ENCODE measurements at places on chromosomes 1 and 21.

DNA sequence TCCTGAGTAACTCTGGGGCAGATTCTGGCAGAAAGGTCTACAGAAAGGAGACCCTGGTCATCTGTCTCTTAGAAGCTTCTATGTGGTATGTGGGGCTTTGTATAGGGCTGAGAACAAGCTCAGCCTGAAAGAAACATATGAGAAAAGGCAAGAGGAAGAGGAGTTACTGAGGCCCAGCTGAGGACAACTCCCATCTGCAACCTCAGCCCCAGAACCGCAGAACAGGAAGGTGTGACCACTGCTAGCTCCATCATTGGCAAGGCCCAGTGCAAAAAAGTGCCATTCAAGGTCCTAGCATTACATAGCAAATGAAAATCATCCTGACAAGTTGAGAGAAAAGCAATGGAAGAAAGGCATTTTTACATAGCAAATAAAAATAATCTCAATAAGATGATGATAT lies 503.8 kb downstream of the NPHP4 start:
- DNase-seq, result no peak

DNA sequence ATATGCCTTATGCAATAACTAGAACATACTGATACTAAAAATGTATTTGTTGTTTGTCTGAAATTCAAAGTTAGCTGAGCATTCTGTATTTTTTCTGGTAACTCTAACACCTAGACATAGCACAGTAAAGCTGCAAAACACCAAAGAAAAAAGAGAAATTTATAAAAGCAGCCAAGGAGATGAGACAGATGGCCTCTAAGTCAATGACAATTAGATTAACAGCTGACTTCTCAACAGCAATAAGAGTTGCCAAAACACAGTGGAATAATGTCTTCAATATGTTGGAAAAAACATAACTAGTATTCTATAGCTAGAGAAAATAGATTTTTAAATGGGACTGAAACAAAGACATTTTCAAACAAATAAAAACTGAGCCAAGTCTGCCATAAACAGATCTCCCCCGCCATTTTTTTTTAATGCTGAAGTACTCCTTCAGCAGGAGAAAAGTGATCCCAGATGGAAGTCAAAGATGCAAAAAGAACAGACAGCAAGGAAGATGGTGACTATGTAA lies 81.3 kb downstream of the SYF2 start:
- DNase-seq, result no peak

GRCh38 chr1:224300346-224300745 lies 29.6 kb downstream of the NVL start:
- peak; percentile 91 for DNase-seq

DNA sequence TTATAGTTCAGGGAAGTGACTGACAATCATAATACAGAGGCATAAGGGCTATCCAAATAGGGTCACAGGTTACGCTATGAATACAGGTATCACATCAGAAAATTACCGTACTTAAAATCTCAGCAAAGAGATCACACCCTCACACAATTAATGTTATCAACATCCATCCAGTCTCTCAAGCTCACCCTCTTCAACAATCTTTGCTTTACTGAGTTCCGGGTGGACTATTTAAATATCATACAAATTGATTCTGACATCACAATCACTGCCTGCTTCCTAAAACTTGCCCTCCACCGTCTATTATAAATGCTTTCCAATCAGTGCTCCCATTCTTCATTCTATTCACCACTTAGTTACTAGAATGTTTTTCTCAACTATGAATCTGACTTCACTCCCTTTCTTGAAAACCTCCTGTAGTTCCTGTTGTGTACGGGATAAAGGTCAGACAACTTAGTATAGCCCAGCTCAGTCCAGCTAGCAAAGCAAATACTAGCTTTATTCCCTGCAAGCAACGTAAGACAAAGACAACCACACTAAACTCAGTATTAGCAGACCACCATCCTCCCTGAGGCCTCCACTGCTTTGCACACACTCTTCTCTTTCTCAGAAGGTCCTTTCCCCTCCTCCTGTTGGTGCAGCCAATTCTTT lies 398.7 kb downstream of the SMYD3 start:
- DNase-seq, result no peak

GRCh38 chr1:8903908-8904650 lies 25.6 kb upstream of the ENO1 start:
- peak; percentile 96 for DNase-seq

DNA sequence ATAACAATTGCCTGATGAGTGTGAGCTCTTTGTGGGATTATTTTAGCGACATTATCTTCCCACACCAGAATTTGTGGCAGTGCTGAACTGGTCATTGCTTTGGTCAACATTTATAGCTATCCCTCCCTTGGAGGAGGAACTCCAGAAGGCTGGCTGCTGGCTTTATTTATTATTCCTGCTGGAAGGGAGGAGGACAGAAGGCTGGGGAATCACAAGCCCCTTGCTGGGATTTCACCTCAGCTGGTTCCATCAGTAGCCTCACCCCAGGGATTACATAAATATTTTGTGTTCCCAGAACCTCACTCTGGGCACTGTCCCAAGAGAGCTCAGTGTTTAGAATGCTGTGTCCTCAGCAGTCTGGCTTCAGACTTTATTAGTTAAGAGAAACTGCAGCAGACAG lies 102.8 kb upstream of the C1orf21 start:
- DNase-seq, result no peak

DNA sequence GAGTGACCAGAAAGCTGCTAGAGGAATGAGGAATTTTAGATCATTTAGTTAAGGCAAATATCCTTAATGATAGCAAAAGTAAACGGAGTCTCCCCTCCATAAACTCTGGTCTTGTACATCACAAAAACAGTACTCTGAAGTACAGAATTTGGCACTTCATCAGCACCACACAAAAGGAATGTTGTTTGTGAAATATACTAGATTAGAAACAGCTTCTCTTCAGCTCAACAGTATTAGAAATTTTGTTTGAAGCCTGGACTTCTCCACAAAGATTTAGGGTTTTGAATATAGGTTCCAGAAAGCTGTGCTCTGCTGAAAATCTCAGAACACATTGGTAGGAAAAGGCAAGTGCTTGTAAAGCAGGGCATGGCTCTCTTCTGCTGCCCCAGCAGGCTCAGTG lies 135.1 kb upstream of the PTGFR start:
- no peak for DNase-seq

GRCh38 chr1:236836157-236836556 lies 41.1 kb downstream of the MTR start:
- no peak for DNase-seq

DNA sequence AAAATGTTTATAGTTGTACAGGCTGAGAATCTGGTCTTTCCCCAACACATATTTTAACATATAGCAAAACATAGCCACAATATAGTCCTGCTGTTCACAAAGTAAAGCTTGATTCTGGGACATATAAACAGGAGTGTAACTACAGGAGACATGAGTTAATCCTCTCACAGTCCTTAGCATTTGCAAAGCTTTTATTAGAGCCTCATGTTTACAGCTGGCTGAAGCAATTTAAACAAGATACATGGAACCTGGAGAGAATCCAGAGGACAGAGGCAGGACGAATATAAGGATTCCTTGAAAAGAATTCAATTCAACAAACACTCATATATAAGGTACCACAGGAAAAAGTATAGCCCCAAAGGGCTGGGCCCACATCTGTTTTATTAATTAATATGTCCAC lies 163.4 kb downstream of the ADGRL4 start:
- DNase-seq, result no peak

- DNase-seq, result peak; percentile 78
These were observed 2.8 kb upstream of the LIX1L start for GRCh38 chr1:145960468-145961108.

DNA sequence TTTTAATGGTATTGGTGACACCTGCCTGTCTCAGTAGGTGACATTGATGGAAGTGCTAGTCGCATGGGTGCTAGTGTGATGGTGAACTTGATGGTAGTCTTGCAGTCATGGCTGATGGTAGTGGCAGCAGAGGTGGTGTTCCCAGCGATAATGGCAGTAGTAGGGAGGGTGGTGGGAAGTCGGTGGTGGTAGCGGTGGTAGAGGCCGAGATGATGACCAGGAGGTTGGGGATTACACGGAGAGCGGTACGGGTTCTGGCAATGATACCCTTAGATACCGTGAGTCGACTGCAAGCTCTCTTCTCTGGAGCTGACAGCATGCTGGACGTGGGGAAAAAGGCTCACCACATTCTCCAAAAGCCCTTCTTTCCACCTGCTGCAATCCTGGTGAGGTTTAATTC lies 99.4 kb upstream of the SLC2A1 start:
- DNase-seq, result no peak

DNA sequence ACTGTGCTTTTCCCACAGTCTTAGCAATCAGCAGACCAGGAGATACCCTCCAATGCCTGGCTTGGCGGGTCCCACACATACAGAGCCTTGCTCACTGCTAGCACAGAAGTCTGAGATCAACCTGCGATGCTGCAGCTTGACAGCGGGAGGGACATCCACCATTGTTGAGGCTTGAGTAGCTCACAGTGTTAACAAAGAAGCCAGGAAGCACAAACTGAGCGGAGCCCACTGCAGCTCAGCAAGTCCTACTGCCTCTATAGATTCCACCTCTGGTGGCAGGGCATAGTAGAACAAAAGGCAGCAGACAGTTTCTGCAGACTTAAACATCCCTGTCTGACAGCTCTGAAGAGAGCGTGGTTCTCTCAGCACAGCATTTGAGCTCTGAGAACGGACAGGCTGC lies 33.4 kb downstream of the MNDA start:
- DNase-seq, result no peak

DNA sequence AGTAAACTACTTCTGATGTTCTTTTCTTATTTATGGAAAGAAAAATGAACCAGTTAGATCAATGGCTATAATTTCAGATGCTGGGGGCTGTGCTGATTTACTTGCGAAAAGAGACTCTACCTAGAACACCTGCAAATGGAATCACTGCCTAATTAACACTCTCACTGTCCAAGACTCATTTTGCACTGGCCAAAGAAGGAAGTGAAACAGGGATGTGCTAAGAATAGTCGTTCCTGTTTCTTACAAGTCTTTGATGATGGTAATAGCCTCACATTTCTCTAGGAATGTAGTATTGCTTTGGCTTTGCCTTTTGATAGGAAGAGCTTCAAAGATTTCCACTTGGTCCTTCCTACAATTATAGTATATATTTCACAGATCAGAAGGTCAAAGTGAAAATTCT lies 12.7 kb upstream of the TSNAX start:
- no peak for DNase-seq

DNA sequence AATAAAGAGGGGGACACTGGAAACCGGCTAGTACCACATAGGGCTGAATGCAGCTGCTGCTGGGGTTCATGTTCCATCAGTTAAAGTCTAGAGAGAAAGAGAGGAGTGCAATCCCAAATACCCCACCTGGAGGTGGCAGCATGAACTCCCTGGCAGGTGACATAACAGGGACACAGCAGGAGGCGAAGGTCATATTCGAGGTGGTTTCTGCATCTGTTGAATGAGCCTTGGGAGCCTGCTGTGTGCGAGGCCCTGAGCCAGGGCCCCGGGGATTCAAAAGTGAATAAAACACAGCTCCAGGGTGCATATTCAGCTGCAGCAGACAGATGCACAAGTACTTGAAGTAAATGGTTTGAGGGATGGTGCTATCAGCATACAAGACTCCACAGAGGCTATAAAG lies 456.8 kb downstream of the SETD4 start:
- DNase-seq, result no peak

DNA sequence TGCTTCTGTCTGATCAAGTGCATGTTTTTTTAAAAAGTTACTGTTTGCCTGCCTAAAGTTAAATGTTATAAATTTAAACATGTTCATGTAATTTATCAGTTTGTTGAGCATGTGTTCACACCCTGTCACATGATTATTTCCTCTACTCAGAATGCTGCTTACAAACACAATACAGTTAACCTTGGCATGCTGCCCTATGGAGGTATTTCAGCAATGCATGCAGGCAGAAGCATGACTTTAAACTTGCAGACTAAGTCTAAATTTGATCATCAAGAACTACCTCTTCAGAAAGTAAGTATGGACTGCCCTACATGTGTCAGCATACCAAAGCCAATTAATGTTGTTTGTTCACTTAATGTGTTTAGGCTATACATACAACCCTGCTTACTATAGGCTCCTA lies 161.6 kb downstream of the LRRC40 start:
- DNase-seq, result peak; percentile 78

- no peak for DNase-seq
These were observed 29.4 kb downstream of the IL6R start for GRCh38 chr1:154434346-154435085.

DNA sequence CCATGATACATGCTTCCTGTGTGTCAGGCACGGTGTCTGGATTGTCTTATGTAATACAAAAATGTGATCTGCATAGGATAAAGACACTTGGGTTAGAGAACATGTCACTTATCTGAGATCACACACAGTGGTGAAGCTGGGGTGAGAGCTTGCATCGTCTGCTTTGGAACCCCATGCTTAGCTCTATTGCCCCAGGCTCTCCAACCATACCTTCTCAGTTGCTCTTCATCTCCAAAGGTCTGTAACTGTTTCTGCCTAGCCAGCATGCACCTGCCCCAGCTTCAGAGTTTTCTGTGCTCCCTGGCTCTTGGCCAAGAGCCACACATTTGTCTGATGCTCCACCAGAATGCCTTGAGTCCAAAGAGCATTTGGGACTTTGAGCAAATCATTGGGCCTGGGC lies 93.9 kb upstream of the COG2 start:
- DNase-seq, result no peak

DNA sequence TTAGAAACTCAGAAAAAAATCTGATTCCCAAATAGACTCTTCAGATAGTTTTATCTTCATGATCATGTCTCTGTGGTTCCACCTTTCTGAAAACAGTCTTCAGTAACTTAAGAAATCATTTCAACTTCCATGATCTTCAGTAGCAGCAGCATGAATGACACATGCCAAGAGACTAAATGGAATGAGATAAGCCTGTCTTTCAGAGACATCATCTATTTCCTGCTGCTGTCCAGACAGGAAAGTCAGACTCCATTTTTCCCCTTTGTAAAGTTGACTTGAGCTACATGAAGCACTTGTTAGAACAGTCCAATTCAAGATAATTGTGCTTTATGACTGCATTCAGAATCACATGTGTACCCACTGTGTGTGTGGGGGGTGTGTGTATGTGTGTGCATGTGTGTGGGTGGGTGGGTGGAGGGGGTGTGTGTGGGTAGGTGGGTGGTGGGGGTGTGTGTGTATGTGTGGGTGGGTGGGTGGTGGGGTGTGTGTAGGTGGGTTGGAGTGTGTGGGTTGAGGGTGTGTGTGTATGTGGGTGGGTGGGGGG lies 58.8 kb downstream of the CLIC4 start:
- DNase-seq, result no peak

DNA sequence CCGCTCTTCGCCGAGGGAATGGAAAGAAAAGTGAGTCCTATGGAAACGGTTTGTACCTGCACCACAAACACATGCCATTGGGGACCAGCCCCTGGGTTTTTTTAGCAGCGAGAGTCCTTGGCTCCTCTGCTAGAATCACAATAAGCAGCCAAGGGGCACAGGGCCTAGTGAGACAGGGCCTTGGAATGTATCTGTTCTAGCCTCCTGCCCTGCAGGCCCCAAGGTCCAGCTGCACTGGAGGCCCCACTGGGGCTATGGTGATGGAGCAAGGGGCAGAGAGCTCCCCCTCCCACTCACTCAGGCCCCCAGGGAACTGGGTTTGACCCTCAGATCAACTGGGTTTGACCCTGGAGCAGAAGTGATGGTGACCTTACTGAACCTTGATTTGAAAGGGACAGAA lies 14.4 kb downstream of the SHISA4 start:
- peak; percentile 52 for DNase-seq

GRCh38 chr1:118136187-118136941 lies 48.7 kb downstream of the SPAG17 start:
- peak; percentile 69 for DNase-seq
